MM.1S (cell line): ENCODE measurements at places on chromosomes 1 and 21.

- no peak for DNase-seq
Observed at GRCh38 chr1:244381878-244382565, 69.7 kb downstream of the ADSS2 start.

GRCh38 chr21:34984356-34985058 lies 64.6 kb downstream of the RUNX1 start:
- DNase-seq = no peak

DNA sequence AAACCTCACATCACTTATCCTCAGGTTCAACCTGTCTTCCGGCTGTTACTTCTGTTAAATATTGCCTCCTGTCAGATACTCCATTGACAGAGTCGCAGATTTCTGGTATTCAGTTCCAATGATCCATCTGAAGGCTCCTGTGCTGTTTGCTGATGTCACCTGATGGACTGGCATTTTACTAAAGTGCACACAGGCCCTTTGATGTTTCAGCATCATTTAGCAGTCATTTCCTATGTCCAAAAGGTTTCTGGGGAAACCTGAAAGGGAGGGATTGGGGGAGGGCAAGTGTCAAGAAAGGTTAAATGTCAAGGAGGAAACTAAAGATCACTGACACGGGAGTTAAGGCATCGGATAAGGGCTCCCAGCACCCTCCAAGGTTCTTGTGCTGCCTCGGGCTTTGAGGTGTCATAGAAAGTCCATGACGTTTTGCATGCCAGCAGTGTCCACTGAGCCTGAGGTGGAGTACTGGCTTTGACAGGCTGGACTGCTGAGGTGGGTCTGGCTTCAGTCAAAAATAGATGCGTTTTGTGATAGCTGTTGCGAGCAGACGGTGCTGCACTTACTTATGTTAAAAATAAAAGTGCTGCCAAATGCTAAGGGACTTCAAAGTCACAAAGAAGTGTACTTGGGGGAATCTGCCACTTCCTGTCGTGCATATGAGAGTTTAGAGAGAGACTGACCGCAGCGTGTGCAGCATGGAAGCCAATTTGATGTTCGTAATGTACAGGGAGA lies 30.8 kb downstream of the XCL2 start:
- peak; percentile 56 for DNase-seq

GRCh38 chr21:46190491-46191131 lies 6.4 kb upstream of the SPATC1L start:
- DNase-seq = no peak

DNA sequence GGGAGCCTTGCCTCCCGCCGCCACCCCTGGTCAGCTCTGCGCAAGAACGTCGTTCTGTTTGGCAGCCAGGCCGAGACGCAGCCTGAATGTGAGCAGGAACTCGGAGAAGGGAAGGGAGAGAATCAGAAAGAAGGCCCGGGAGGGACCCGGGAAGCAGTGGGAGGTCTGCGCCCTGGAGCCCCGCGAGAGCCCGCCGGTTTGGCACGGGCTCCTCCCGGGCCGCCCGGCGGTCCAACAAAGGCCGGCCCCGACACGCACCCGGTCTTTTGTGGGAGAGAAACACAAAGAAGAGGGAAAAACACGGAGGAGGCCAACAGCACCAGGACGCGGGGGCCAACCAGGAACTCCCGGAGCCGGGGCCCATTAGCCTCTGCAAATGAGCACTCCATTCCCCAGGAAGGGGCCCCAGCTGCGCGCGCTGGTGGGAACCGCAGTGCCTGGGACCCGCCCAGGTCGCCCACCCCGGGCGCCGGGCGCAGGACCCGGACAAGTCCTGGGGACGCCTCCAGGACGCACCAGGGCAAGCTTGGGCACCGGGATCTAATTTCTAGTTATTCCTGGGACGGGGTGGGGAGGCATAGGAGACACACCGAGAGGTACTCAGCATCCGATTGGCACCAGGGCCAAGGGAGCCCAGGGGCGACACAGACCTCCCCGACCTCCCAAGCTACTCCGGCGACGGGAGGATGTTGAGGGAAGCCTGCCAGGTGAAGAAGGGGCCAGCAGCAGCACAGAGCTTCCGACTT lies 2.7 kb upstream of the OLIG2 start:
- DNase-seq = no peak

DNA sequence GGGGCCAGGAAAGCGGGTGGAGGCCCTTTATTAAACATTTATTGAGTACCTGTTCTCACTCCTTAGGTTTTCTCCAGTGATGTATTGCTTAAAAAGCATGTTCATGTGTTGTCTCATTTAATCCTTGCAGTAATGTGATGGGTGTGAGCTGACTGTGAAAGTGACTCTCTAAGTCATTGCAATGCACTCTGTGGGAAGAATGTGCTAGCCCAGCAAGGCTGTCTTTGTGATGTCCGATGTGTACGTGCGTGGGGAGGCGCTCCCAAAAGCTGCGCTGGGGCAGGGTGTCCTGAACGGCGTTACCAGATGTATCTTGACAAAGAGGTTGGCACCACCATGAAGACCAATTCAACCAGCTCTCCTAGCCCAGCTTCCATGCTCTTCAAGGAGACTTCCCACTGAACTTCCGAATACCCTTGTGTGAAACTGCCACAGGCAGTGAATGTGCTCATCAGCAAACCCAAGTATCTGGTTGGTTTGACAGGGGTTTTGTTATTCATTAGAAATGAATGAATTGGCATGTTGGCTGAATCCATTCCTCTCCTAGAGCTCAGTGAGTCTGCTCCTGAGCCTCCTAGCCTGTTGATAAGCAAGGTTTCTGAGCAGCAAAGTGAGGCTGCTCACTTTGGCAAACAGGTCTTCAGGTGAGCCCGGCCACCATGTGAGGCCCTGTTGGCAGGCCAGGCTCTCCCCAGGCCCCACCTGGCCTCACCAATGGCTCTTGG lies 28.0 kb downstream of the NUAK2 start:
- DNase-seq = no peak

DNA sequence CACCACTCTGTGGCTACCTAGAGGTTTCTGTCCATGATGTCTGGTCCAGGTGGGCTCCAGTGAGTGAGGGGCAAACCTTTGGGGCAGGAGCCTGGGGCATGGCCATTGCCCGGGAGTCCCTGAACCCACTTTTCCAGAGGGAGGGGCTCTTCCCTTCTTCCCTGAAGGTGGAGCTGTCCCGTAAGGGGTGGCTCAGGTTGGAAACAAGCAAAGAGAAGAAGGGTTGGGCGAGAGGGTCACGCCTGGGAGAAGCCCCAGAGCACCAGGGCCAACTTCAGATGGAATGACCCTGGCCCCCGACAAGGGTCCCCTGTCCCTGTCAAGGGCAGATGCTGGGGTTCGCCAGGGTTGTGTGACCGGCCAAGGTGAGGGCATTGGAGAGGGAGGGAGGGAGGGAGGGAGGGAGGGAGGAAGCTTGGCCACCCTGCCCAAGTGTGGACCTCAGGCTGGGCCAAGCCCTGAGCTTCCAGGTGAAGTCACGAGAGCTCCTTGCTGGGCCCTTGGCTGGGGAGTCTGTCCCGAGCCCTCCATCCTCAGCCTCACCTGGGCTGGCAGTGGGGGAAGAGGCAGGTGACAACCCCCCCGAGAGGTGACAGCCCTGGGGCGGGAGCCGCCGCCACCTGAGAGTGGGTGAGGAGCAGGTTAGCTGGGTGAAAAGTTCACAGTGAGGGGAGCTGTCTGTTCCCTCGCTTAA lies 69.6 kb downstream of the DHRS3 start:
- DNase-seq = no peak

GRCh38 chr21:42525676-42526378 lies 12.2 kb downstream of the SLC37A1 start:
- DNase-seq = no peak

GRCh38 chr1:91098299-91098906 lies 76.6 kb upstream of the ZNF644 start:
- no peak for DNase-seq

DNA sequence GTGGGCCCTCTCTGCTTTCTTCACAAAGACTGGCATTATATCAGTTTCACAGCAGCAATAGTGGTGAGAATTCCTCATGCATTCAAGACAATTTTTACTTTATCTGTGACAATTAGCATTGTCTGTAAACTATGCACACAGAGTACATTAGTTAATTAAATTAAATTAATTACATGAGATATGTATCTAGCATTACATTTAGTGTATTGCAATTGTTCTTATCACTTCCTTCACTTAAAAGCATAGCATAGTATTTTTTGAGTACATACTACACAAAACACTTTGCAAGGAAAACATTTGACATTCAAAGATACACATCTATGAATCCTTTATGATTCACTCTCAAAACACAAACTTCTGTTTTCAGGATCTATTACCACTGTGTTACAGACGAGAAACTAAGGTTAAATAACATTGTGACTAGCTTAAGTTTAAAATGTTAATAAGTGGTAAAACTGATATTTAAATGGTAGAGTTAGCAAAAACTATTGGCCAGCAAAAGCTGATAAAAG lies 1542.6 kb downstream of the PLA2G4A start:
- no peak for DNase-seq

GRCh38 chr1:4528590-4528989 lies 125.8 kb upstream of the AJAP1 start:
- no peak for DNase-seq

DNA sequence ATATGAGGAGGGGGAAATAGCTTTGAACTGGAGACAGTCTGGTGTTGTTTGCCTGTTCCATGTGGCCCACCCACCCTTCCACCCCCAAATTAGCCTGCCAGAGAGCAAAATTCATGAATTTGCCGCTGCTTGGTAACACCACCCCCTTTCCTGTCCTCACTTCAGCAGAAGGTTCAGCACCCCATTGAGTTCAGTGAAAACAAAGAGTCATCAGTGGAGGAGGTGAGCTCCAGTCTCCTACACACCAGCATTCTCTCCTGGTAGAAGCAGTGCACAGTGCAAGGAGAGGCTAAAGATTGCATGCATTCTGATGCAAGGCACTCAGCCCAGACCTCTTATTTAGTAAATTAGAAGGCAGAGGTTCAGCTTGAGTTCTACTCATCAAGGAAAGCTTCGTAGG lies 99.7 kb upstream of the DYNLT5 start:
- DNase-seq = no peak

DNA sequence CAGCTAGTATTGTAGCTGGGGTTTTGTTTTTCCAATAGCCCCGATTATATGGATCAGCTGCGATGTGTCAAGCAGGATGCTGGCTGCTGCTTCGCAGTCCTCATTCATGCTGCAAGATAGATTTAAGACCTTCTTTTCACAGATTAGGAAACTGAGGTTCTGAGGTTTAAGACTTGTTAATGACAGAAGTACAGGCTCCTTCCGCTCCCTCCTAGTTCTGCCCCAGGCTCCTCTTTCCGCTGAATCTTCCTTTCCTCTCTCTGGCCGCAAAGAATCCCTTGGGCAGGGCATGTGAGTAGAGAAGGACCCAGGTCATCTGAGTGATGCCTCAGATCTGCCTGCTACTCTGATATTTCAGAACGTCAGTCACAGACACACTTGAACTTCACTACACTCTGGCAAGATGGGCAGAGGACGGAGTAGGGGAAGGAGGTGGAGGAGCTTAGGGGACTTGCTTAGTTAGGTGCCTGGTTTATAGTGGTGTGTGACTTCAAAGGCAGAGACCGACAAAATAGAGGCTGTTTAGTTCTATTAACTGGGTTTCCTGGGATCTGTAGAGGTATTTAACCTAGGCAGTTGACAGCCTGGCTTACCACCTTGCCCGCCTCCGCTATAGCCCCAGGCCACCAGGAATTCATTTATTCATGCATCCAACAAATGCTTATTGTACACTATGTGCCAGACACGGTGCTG lies 4.2 kb downstream of the IGSF21 start:
- no peak for DNase-seq

GRCh38 chr1:98181036-98181764 lies 260.4 kb upstream of the DPYD start:
- DNase-seq = no peak

DNA sequence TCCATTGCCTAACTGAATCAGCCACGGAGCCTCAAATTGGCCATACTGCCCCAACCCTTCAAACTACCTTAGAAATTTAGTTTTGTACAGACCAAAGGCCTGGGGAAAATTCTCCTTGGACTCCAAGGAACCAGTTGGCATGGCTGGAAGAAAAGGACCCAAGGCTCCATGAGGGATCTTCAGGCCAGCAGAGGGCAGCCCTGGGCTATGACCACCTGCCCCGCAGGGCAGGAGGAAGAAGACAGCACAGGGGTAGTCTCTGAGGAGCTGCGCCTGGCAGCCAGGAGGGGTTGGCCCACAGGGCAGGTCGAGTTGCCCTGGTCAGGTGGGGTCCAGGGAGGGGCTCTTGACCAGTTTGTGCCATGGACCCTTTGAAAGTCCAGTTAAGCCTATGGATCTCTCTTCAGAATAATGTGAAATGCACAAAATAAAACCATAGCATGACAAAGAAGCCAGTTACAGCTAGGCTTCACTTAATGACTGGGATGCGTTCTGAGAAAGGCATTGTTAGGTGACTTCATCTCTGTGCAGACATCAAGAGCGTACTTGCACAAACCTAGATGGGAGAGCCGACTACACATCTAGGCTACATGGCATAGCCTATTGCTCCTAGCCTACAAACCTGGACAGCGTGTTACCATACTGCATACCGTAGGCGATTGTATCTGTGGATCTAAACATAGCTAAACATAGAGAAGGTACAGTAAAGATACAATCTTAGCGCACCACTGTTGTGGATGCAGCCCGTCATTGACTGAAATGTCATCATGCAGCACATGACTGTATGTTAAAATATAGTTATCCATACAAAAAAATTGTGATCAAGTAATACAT lies 26.1 kb downstream of the CACNA1S start:
- peak; percentile 36 for DNase-seq

- DNase-seq = no peak
Observed at GRCh38 chr1:62012836-62013235, 181.8 kb upstream of the L1TD1 start.

DNA sequence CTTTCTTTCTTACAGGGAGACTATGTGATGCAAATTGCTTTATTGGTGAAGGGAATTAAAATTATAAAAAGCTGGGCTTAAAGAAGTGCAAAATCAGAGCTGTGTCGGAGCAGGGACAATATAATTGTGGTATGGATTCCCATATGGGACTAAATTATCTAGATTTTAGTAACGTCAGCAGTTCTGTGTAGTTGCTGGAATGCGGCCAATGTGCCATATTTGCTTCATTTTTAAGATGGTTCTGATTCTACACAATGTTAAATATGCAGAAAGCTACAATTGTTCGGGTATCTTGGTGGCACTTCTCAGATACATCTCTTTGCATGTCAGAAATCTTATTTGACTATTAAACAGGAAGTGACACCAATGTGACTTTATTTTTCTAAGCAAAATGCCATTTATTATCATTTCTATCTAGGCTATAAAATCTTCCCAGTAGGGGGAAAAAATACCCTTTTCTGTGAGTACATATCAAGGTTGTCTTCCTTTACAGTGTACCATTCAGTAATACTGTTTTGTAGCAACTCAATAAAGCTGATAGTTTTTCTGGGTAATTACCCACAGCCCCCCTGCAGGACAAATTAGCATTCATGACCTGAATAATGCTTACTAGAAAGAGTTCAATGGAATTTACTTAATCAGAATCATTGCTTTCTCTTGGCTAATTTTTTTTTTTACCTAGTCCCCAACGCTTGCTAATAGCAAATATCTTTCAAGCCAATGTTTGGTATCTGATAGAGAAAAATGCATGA lies 288.3 kb upstream of the ADGRL2 start:
- no peak for DNase-seq
